ENCODE measurements at places on chromosomes 2 and 18. TPM values are rescaled to one million over a fixed set of nuclear protein-coding genes. Genes with fewer than 3 reads are reported as not detected.
A peak's percentile ranks its signal among the peaks of the same experiment; 100 is the strongest.

Gene CREG2
- total RNA-seq: 0.27 TPM

Gene SLC9A4
- not detected for total RNA-seq

DNA sequence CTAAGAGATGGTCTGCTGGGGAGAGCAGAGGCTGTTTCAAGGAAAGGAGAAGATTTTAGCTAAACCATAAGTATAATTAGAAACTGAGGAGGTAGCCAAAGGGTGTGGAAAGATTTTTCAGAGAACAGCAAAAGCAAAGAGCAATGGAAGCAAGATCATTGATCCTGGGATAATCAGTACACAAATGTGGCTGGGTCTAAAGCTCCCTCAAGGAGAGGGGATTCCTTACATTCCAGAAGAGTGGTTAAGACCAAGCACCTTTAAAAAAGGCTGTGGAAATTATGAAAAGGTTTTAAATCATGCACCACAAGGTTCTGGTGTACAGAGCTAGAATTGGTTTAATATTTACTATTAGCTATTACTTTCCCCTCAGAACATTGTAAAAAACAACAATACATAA lies 246.0 kb upstream of the UBE2E3 start:
- DNase-seq: no peak

DNA sequence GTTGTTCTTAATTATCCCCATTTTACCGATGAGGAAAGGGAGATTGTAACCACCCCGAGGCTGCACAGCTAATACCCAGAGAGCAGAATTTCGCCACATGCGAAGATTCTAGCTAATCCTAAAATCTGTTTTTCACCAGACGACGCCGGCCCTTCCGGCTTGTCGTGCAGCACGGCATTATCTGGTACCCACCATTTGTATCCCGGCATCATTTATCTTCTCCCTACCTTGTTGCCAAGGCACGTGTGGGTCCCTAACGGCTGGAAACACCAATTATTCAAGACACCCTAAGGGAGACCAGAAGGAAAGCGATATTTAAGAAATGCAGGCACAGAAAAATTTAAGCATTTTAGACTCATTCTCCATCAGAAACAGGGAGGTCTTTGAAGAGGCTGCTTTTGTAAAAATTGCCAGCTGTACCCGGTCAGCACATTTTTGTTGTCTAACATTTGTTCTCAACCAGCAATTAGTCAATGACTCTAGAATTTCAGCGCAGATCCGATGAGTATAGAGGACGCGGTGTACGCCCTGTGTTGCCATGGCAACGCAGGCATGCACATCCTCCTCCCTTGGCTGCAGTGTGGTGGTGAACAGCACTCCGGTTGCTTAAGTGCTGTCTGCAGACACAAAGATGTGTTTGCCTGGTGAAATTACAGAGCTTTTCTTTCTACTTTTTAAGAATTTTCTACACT lies 111.6 kb downstream of the AGAP1 start:
- DNase-seq: peak; percentile 22

DNA sequence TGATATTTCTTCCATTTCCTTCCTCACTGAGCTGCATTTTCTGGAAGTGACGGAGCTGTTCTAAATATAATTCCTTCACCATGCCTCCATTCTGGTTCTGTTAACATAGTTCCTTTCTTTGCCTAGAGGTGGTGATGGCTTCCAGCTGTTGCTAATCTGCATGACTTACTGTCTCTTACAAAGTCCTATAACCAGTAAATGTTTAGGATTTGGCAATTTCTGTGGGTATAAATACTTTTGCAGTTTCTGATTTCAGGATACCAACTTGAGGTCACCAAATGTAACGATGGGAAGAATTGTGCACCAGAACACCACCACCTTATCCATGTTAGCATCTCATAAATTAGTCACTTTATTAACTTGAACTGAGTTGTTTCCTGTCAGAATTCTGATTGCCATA lies 101.7 kb upstream of the FN1 start:
- DNase-seq: no peak

Gene GREB1L
- total RNA-seq: not detected

- peak; percentile 36 for DNase-seq
These were observed 241.6 kb upstream of the FN1 start for GRCh38 chr2:215677481-215677880.

- DNase-seq: no peak
These were observed 17.6 kb downstream of the CTDP1 start for GRCh38 chr18:79697178-79697577.

DNA sequence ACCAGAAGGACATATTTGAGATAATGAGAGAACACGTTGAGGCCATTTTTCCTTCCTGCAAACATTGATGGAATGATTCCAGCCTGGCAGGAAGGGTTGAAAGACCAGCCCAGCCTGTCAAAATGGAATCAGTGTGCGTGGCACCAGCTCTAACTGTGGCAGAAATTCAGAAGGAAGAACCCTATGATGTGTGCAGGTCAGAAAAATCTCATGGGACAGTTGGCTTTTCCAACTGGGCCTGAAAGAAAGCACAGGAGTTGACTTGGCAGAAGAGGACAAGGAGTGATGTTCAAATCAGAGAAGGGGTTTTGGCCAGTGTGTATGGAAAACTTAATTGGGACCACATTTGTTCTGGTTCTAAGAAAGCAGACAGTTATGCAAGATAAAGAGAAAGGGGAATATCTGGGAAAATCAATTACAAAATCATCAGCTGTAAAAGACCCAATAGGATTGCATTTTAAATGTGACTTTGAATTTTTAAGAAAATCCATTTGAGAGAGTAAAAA lies 192.8 kb upstream of the PID1 start:
- no peak for DNase-seq
